ENCODE measurements at places on chromosomes 6 and 20. TPM values are rescaled to one million over a fixed set of nuclear protein-coding genes. Genes with fewer than 3 reads are reported as not detected.

The PRR18 gene
- total RNA-seq = 0.28 TPM

DNA sequence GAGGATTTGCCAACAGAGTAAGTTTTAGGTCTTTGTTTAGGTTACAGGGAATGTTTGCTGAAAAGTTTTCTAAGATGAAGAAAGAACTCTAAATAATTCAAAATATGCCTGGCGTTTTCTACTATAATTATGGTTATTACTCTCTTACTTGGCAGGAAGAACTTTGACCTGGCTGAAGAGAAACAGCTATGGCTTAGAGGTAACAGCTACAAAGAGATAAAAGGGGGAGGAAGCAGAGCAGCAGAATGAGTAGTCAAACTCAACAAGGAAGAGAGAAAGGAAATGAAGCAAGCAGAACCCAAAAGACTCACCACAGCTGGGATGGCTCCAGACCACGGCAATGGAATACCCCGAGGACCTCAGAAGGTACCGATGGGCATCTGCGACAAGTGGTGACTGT lies 95.6 kb downstream of the KIF16B start:
- DNase-seq = no peak

DNA sequence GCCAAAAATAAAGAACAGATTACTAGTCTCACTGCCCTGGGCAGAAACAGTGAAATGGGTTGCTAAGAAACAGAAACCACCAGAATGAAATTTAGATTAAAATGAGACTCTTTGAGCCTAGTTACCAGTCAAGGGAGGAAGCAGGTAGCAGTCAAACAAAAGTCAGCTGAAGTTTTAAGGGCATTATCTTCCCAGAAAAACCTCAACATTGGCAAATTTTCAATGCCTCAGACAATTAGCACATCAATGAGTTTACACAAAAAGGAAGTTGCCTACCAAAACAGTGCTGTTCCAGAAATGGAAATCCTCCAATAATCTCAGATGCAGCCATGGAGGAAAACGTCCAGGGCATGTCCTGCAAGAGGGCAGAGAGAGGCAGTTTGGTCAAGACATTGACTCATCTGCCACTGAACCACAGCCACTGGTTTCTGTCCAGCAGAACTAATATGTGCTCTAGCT lies 399.7 kb upstream of the ADGRB3 start:
- DNase-seq = no peak

DNA sequence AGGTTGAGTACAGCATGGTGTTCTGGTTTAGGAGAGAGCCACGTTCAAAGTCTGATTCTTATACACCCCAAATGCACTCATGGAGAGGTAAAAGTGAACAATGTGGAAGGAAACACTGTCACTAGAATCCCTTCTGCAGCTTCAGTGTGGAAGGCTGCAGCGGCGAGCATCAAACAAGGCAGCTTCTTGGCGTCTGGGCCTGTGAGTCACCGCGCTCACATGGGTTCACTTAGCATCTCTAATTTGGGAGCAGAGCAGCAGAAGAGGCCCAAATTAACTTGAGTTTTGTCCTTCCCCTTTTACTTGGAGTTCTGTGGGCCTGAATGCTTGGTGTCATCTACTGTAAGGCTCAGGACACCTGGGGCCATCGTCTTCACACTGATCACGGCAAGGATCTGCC lies 10.9 kb upstream of the E2F1 start:
- no peak for DNase-seq

- DNase-seq = no peak
Measured at GRCh38 chr6:166502453-166502852, 84.0 kb downstream of the RAMACL start.
